Muscle of back (tissue), 13 donors: ENCODE measurements at places on chromosomes 7 and 10. TPM values are rescaled to one million over a fixed set of nuclear protein-coding genes. Genes with fewer than 3 reads are reported as not detected.

DNA sequence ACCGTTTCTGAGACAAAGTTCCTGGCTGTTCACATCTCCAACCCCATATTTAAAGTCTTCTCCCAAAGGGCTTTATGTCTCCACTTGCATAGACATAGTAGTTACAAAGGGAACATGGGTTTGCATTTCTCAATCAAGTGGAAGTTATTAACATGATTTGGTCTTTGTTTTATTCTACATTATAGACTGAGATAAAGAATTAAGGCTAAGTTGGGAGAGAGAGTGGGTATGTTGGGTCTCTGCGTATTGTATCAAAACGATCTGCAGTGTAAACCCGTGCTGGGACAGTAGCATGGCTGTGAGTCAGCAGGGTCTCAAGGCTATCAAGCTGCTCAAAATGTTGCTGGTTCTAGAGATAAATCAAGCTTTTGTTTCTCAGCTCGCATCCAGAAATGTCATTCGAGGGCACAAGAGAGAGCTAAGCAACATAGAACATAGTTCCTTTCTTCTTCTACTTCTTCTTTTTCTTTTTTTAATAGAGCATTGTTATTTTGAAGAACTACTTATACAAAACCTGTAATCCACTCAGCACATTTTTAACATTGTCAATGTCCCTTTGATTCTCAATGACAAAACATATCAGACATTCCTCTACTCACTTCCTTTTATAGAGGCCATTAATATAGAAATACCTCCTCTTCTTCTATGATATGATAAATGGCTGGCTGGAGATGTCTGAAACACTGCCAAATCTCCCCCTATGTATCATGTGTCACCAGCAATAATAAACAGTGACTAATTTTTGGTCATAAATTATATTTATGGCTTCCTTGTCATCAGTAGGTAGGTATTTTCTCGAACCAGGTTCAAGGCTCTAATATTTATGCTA is 34.5 kb upstream of the RHOBTB1 start:
- no peak for DNase-seq

DNA sequence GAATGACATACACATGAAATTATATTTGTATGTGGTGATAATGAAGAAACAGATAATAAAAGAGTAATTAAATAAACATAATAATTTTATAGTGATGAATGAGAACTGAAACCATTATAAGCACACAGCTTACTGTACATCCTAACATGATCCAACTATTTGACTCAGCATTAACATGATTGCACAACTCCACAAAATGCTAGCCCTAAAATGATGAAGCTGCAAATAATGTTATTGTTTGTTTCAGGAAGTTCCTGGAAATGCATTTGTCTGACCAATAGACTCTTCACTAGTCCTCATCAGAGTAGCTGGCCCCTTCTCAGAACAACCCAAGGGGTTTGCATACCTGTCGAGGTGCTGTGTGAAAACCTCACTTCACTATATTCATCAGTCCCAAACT is 115.5 kb downstream of the RTKN2 start:
- DNase-seq: no peak

- no peak for DNase-seq
These were observed 71.1 kb upstream of the KAT6B start for GRCh38 chr10:74755273-74755672.

GRCh38 chr7:47192978-47193377 is 388.9 kb downstream of the TNS3 start:
- no peak for DNase-seq

DNA sequence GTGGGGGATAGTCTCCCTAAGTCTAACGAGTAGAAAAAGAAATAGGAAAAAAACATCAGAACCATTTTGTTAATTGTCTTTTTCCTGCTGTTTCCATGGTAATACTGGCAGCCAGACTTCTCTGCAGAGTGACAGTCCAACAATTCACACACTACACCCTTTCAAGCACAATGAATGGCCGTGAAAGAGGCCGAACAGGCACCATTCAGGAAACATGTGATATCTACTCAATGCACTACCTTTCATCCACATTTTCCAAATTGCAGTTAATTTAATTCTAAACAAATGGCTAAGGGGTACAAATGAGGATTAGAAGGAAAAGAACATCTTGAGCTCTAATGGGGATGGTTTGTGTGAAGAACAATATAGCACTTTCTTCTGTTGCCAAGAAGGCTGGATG is 358.5 kb upstream of the ANKRD30A start:
- no peak for DNase-seq

- no peak for DNase-seq
These were observed 326.4 kb downstream of the PAXIP1 start for GRCh38 chr7:154676422-154677073.

- DNase-seq: no peak
These were observed 124.4 kb downstream of the CCDC3 start for GRCh38 chr10:12877150-12877549.

- DNase-seq: no peak
These were observed 11.1 kb downstream of the YAE1 start for GRCh38 chr7:39577229-39577874.

DNA sequence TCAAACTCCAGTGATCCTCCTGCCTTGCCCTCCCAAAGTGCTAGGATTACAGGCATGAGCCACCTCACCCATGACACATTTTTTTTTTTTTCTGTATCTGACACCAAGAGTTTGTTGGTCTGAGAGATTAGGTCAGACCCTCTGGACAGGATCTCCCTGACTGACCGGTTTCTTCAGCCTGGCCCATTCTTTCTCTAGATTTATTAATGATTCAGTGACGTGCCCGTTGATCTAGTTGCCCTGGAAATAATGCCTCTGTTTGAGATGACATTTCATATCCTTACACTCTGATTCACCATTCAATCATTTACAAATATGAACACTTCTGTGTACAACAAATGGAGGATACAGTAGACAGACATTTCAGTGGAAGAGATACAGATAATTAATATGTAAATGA is 1.4 kb upstream of the ZNF212 start:
- no peak for DNase-seq

GRCh38 chr10:80191589-80192270 is 13.6 kb downstream of the ANXA11 start:
- DNase-seq: no peak

DNA sequence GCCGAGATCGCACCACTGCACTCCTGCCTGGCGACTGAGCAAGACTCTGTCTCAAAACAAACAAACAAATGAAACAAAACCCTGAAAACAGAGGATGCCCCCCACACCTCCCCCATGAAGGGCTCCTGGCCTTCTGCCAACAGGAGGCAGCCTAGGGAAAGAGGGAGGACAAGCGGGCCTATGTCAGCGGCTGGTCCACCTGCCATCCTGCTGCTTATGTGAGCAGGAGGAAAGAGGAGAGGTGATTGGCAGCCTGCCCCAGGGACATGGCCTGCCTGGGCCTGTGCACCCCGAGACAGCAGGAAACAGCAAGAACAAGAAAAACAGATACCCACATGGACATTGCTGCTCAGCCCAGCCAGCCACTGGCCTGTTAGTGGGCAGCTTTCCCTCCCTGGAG is 9.1 kb upstream of the ZNF316 start:
- DNase-seq: no peak

GRCh38 chr7:100171087-100171681 is 2.8 kb upstream of the GAL3ST4 start:
- no peak for DNase-seq

DNA sequence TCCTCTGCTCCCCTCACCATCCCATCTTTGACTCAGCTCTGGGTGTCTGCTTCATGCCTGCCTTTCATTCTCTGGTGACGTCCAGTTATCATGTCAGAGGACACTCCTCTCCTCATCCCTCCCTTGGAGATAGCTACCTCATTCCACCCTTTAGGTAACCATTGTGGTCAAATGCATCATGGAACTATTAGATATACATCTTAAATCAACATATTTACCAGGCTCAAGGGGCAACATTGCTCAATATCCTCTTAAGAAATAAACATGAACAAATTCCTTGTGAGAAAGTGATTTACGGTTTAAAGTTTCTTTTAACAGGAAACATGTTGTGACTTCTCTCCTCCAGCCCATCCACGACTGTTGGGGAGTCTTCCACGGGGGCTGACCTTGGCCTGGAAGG is 511.6 kb upstream of the IGFBP3 start:
- no peak for DNase-seq

DNA sequence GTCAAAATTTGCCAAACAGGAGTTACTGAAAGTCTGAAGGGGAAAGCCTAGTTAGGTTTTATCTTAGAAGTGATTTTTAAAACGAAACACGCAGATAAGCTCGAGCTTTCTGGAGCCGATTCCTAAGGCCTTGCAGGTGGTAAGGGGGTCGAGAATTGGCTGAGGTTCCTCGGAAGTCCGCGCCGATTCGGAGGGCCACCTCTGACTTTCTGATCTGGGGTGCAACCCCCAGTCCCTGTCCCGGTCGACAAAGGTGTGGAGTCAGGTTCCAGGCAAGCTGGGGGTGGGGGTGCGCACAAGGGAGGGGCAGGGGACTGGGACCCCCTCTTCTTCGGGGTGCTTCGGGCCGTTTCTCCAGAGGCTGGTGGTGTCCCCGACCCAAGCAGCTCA is 701 bp upstream of the CUL1 start:
- peak; percentile 24 for DNase-seq

GRCh38 chr10:21334891-21335696 is 190.4 kb downstream of the SKIDA1 start:
- peak; percentile 84 for DNase-seq

DNA sequence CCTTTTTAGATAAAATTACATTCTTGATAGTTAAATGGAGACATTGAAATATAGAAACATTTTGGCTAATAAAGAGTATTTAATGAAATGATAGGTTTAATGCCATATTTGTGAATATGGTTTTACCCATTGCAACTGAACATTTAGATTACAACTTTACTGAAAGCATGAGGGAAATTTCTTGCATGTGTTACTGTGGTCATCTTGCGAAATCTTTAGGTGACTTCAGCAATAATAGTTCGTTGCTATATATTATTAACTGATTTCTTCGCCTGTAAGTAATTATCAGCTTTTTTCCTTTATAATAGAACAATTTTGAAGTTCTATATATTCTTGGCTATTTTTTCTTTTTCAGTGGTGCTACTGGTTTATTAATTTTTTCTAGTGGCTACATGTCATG is 83.2 kb downstream of the MLLT10 start:
- DNase-seq: no peak

DNA sequence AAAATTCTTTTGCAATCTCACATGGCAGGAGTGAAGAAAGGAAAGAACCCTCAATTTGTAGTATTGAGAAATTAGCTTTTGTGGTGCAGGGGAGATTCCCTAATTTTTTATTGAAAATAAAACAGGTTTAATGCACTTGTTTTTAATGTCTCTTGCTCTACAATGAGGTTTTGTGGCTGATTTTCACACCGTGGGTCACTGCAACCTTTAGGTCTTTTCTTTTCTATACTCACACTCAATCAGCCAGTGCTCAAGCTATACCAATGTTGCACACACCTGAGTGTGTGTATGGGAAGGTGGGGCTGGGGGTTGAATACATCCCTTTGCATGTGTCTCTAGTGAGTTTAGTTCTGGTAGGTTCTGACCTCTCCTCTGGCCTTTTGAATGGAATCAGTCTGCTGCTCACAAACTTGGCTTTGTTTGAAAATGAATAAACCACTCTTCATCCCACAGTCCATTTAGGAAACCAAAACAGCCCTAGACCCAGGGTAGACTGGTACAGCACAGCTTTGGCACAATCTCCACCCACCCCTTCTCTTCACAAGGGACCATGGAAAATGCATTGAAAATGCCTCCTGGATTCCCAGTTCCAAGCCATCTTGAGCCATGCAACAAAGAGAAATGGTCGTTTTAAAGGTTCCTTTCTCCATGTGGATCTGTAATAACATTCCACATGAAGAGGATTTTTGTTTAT is 411.5 kb downstream of the SFMBT2 start:
- DNase-seq: no peak

Gene PSMG3
- 27.4 TPM for polyA plus RNA-seq

Gene LAMB4
- polyA plus RNA-seq: 4.3 TPM

Gene CYP26A1
- polyA plus RNA-seq: not detected

Gene NRCAM
- 34.8 TPM for polyA plus RNA-seq

Gene INSIG1
- 21.2 TPM for polyA plus RNA-seq

Gene KCND2
- 1.1 TPM for polyA plus RNA-seq

Gene ZP3
- polyA plus RNA-seq: 6.9 TPM

Gene PODXL
- 73.8 TPM for polyA plus RNA-seq

Gene C7orf57
- polyA plus RNA-seq: 0.08 TPM

Gene ZNF425
- 2.7 TPM for polyA plus RNA-seq

Gene FAM237B
- polyA plus RNA-seq: not detected

Gene TECTB
- not detected for polyA plus RNA-seq

Gene SEMA3A
- polyA plus RNA-seq: 37.5 TPM

Gene SH2D4B
- 0.09 TPM for polyA plus RNA-seq
